ENCODE measurements at places on chromosomes 5 and 9.

GRCh38 chr9:76704593-76705204, 59.5 kb upstream of the PCA3 start:
- DNase-seq: peak; percentile 25

- DNase-seq: no peak
Observed at GRCh38 chr5:89286320-89286719, 403.3 kb upstream of the MEF2C start.

DNA sequence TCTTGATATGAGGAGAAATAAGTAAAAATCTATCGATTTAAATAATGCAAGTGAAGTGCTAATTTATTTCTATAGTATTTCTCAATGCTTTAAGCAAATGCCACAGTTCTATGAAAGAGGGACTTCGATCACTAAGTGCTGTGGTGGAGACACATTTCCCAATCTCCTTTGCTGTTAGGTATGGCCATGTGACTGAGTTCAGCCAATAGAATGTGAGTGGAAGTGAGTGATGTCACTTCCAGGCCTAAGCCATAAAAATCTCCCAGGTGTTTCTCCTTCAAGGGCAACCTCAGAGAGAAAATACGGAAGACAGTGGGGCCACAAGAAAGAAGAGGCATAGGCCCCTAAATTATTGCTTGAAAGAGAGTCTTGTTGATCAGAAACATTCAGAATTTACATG, 100.3 kb upstream of the ANKH start:
- DNase-seq: no peak

- no peak for DNase-seq
Observed at GRCh38 chr5:83015676-83016075, 61.5 kb downstream of the TMEM167A start.

DNA sequence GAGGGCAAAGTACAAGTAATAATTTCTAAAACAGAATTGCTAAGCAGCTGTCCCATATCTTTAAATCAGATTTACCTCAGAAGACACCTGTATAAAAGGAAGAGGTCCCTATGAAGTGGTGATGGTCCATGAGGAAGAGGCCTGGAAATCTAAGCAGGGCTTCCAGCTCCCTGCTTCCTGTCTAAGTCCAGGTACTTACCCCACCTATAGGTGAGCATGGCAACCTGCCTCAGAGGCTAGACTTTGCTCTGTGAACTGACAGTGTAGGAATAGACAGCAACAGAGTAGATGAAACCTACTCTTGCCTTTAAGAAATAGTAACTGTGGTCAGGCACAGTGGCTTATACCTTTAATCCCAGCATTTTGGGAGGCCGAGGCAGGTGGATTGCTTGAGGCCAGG, 55.8 kb upstream of the ARRDC3 start:
- no peak for DNase-seq

DNA sequence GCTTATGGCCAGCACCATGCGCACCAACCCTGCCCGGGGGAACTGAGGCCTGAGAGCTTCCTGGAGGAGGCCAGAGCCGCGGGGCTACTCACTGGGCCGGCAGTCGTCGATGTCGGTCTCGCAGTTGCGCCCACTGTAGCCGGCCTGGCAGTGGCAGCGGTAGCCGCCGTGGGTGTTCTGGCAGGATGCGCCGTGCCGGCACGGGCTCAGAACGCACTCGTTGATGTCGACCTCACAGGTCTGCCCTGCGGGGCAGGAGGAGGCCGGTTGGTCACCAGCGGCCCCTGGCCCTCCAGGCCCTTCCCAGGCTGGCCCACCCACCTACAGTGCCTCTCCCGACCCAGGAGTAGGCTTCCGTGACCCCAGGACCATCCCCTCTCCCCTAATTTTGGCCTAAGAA, 27.7 kb upstream of the SEC16A start:
- no peak for DNase-seq

DNA sequence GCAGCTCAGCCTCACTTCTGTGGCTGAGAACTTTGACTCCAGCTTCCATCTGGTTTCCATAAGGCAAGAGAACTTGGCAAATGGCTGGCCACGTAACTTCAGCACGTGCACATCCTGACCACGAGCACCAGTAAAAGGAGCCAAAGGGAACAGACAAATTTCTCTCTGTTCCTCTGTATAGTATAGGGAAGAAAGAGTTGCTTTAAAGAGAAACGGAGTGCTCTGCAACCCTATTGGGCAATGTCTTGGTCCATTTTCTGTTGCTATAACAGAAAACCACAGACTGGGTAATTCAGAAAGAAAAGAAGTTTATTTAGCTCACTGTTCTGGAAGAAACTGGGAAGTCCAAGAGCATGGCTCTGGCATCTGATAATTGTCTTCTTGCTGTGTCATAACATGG, 558.7 kb downstream of the ACTL7B start:
- DNase-seq: no peak

DNA sequence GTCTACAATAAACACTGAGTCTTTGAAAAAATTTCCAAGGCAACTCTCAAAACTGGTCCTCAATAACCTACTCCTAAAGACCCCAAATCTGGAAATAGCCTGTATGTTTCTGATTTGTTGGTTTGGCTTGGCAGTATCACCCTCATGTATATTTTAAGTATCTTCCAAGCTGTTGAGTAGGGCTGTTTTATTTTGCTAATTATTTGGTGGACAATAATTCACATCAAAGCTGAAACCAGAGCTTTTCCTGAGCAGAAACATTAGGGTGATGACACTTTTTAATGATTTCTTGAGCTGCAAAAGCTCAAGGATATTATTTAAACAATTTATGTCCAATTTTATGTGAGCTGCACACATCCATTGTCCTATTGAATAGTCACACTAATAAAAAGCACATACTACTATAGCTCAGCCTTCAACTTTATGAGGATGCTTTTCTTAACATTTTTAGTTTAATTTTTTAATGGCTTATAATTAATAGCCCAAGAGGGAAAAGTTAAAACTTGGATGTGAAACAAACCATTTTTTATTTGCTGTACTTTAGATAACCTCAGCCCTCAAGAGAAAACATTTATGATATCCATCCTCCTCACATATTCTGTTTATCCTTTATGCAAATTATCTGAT, 393.1 kb downstream of the TAF11L14 start:
- DNase-seq: no peak

- DNase-seq: no peak
Observed at GRCh38 chr5:32182463-32183063, 8.4 kb upstream of the GOLPH3 start.

- DNase-seq: no peak
Observed at GRCh38 chr5:27377626-27378025, 339.2 kb upstream of the CDH9 start.

DNA sequence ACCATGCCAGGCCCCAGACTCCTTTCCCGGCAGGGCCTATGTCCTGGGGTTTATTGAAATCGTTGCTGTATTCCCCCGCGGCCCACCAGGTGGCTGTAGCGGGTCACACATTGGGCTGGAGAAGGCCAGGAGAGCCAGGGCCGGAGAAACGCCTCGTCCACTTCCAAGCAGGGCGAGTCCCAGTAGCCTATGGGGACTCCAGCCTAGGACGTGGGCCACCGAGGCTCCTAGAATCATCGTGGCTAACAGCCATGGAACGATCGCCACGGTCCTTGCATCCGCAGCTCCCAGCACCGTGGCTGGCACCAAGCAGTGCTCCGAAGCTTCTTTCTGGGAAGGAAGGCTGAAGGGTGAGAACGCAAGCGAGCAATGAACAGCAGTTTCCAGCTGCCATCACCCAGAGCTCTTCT, 87.7 kb downstream of the ENTREP1 start:
- no peak for DNase-seq

Measured in memory B cell (primary cell).